NCI-H2081 treated with DMSO at 0.1 percent for 48 hours (cell line): ENCODE measurements at places on chromosomes 16 and 17.

GRCh38 chr17:1611715-1612114, 16.9 kb downstream of the SLC43A2 start:
- DNase-seq: no peak

DNA sequence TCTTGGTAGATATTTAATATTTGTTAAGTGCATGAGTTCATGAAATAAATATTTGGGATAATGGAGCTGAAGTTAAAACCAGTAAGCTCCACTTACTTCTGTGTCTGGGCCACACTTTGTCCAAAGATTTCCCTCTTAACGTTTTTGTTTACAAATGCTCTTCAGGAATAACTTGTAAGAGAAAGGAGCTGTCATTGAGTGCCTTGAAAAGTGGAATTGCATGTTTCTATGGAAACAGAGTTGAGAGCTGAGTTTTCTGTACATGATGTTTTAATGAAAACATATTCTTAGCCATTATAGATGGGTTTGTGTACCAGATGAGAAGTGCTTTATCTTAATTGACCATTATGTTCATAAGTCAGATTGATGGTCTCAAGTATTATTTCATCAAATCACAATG, 1045.4 kb upstream of the EEF2KMT start:
- no peak for DNase-seq

DNA sequence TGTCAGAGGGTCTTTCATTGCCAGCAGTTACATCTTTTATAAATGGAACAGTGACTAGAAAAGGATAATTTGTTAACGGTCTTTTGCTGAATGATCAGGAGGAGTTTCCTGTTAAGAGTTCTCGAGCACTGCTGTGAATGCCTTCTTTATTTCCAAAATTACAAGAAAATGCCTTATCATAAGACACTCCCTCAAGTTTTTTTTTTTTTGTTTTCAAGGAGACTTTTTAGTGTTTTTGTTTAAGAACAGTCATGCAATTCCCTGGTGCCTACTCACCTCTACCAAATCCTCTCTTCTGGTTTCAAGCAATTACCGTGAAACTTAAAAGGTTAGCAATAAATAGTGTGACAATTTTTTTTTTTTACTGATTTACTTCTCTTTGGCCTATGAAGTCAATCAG, 19.0 kb upstream of the VWA3A start:
- no peak for DNase-seq

DNA sequence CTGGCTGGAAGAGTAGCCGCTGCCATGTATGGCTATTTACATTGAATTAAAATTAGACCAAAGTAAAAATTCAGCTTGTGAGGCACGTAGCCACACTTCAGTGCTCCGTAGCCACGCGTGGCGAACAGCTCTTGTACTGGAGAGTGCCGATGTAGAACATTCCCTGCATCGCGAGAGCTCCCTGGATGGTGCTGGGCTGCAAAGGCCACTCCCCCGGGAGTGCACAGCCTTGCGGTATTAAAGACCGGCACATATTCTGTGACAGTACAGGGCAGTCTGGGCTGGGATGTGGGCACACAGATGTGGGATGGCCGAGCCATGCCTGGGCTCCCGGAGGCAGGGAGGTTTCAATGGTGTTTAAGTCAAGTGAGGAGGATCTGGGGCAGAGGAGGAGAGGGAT, 102.2 kb downstream of the CMIP start:
- DNase-seq: no peak

- no peak for DNase-seq
These were observed 13.7 kb upstream of the PRKCB start for GRCh38 chr16:23821875-23822688.

GRCh38 chr17:30551996-30552339, 74.8 kb downstream of the GOSR1 start:
- no peak for DNase-seq
